ENCODE measurements at places on chromosomes 7 and 10.

DNA sequence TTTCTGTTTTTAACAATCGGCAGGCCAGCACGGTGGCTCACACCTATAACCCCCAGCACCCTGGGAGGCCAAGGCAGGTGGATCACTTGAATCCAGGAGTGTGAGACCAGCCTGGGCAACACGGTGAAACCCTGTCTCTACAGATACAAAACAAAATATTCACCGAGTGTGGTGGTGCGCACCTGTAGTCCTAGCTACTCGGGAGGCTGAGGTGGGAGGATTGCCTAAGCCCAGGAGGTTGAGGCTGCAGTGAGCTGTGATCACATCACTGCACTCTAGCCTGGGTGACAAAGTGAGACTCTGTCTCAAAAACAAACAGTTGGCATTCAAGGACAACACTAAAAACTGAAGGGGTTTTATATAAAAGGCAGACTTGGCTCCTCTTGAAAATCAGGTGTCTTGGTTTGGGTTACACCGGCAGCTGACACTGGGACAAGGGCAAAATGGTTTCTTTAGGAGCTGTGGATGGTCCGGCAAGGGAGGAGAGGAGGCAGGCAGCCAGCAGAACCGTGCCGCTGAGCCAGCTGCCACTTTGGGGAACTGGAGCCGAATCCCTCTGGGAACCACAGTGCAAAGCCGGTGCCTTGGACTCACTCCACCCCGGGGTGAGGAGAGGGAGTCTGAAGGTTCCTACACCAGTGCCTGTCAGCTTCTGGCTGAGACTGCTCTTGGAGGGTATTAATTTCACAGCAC, 52.6 kb downstream of the CHST3 start:
- DNase-seq, result no peak

- DNase-seq, result no peak
Measured at GRCh38 chr7:139673230-139673629, 104.6 kb downstream of the HIPK2 start.

- DNase-seq, result peak; percentile 1
Measured at GRCh38 chr10:59465088-59465487, 102.7 kb upstream of the FAM13C start.

GRCh38 chr10:59479426-59479825, 117.1 kb upstream of the FAM13C start:
- DNase-seq, result no peak

- no peak for DNase-seq
Measured at GRCh38 chr7:1239803-1240516, 7.3 kb downstream of the UNCX start.

GRCh38 chr7:135620447-135620846, 41.9 kb upstream of the STMP1 start:
- no peak for DNase-seq

DNA sequence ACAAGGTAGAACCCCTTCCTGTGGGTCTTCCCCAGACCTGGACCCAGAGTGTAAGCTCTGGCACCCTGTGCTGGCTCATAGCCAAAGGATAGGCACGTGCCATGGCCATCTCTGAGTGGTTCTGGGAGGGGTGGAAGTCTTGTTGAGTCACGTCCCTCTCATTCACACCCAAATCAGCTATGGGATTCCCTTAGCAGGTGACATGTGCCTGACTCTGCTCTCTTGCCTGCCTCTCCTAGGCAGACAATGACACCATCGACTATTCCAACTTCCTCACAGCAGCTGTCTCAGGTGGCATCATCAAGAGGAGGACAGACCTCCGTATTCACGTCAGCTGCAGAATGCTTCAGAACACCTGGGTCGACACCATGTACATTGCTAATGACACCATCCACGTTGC, 59.8 kb downstream of the C10orf120 start:
- no peak for DNase-seq

DNA sequence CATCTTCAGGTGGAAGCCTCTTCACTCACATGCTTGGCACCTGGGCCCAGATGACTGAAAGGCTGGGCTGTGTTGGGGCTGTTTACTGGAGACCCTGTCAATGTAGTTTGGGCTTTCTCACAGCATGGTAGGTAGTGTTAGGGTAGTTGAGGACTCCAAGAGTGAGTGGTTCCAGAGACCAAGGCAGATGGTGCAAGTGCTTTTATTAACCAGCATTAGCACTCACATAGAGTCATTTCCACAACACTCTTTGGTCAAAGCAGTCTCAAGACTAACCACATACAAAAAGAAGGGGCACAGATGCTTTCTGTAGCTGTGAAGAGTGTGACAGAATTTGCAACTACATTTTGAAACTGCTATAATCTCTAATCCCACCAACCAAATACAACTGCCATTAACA, 135.0 kb downstream of the RTKN2 start:
- no peak for DNase-seq

DNA sequence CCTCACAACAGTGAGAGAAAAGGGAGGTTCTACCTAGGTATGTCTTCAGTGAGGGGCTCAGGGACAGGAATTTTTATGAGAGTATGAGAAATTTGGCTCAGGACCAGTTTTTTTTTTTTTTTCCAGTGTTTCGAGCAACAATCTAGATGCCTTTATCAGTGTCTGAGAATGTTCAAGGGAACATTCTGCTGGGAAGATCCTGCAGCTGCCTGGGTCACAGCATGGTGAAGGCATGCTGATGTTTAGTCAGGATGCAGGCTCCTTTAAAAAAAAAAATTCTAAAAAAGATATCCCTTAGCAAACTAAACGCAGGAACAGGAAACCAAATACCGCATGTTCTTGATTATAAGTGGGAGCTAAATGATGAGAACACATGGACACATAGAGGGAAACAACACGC, 31.0 kb downstream of the SBDS start:
- no peak for DNase-seq

DNA sequence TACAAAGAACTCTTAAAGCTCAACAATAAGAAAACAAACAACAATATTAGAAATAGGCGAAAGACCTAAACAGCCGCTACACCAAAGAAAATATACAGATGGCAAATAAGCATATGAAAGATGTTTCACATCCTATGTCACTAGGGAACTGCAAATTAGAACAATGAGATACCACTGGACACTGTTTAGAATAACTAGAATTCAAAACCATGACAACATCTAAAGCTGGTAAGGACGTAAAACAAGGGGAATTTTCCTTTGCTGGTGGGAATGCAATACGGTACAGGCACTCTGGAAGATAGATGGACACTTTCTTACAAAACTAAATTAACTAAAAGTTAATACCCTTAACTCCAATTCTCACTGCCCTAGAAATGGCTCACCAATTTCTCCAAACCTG, 44.5 kb downstream of the THSD7A start:
- no peak for DNase-seq

All from left kidney (tissue), 8 donors.